ENCODE measurements at places on chromosomes 13 and 19.

DNA sequence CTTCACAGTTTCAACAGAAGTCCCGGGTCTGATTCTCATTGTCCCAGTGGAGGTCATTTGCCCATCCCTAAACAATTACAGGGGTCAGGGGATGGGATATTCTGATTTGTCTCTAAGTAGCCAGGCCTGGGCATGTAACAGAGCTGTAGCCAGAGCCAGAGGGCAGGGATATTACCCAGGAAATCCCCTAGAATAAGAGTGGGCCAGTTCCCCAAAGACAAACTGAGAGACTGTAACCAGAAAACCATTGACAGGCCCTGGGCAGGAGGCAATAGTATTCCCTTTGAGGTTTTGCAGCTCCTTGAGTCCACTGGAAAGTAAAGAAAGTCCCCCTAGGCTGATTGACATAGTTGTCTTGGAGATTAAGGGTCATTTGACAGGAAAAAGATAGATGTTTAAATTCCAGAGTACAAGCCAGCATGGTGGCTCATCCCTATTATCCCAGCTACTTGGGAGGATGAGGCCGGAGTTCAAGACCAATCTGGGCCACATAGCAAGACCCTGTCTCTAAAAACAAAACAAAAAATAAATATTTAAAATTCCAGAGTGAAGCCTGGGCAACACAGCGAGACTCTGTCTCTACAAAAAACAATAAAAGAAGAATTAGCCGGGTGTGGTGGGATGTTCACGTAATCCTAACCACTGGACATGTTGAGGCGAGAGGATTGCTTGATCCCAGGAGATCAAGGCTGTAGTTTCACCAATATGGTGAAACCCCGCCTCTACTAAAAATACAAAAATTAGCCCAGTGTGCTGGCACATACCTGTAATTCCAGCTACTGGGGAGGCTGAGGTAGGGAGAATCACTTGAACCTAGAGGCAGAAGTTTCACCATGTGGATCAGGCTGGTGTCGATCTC is 1.9 kb upstream of the SDHAF1 start:
- no peak for DNase-seq

DNA sequence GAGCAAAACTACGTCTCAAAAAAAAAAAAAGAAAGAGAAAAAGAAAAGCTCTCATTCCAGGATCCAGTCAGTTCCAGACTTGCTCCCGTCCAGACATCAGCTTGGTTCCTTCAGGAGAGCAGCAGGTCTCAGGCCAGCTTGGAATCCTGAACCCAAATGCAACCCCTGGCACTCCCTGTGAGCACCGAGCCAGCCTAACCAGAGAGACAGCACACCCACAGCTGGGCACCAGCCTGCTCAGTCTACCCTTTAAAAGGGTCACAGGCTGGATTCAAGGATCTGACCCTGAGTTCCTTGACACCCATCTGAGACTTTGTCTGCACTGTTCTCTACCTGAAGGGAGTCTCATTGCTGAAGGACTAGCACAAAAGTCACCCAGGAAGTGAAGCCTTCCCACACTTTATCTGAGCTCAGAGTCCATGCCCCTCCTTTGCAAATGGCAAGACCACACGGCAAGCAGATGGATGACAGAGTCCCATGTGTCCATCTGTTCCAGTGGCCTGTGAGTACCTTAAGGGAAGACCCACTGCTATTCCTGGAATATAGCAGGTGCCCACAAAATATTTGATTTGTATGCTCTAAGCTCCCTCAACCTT is 1.4 kb downstream of the PEPD start:
- DNase-seq = no peak

DNA sequence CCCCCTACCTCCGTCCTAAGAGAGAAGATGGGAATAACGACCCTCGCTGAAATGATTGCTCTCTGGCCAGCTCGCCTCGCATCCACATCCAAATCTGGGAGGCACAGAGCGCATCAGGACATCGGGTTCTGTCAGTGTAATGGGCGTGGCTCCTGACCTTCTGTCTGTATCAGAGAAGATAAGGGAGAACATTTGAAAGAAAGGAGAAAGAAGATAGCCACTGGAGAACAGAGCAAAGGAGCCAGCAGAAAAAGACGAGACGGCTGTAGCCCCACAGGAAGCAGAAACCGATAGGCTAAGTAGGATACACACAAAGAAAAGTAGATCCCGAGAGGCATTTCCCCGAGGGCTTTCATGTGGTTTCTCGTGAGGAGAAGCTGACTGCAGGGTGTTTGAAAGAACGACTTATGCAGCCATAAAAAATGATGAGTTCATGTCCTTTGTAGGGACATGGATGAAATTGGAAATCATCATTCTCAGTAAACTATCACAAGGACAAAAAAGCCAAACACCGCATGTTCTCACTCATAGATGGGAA is 14.0 kb upstream of the GJB2 start:
- no peak for DNase-seq

- no peak for DNase-seq
Observed at GRCh38 chr13:62388515-62388914, 972.9 kb upstream of the PCDH20 start.

DNA sequence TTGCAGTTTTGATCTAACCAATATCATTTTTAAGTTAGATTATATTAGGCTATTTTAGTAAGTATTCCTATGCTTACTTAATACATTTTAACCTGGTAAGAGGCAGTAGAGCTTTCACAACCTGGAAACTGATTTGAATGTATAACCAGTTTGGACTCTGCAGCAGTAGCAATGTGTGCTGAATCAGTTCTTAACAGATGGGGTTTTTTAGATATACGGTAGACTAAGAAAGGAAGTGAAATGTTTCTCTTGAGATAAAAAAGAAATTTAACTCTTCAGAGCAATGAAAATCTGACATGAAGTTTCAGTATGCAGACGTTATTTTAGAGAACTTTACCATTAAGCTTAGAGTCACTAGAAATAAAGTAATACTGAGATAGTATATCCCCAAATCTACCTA is 2.7 kb downstream of the NBEA start:
- DNase-seq = no peak

All from smooth muscle cell of the brain vasculature (primary cell).